ENCODE measurements at places on chromosomes 12 and 14.

DNA sequence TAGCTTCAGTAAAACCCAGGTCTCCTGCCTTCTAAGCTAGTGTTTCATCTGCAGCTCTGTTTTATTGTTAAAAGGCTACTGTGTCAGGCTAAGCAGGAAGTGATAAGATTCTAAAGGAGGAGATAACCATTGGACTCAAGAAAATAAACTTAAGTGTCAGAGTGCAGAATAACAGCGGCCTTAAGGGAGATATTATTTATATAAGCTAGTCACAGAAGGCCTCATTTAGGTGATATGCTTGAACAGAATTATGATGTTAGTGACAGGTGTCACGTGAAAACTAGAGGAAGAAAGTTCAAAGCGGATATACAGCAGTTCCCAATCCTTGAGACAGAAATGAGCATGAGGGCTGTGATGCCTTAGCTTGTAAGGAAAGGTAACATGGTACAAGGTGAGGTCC, 373.4 kb downstream of the FOXG1 start:
- no peak for DNase-seq

DNA sequence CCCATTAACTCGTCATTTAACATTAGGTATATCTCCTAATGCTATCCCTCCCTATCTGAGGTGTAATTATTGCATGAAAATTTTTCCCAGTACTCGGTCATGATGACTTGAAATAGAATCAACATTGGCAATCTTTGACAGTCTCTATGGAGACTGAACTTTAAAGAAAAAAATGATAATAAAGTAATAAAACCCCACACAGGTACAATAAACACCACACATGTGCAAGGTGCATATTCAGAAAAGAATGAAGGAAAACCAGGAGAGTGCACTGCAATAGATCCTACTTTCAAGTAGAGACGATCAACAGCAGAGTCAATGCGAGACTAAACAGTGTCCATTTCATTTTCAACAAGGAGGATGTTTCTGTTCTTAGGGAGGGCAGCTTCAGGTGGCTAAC, 1253.8 kb upstream of the TMEM132C start:
- no peak for DNase-seq

DNA sequence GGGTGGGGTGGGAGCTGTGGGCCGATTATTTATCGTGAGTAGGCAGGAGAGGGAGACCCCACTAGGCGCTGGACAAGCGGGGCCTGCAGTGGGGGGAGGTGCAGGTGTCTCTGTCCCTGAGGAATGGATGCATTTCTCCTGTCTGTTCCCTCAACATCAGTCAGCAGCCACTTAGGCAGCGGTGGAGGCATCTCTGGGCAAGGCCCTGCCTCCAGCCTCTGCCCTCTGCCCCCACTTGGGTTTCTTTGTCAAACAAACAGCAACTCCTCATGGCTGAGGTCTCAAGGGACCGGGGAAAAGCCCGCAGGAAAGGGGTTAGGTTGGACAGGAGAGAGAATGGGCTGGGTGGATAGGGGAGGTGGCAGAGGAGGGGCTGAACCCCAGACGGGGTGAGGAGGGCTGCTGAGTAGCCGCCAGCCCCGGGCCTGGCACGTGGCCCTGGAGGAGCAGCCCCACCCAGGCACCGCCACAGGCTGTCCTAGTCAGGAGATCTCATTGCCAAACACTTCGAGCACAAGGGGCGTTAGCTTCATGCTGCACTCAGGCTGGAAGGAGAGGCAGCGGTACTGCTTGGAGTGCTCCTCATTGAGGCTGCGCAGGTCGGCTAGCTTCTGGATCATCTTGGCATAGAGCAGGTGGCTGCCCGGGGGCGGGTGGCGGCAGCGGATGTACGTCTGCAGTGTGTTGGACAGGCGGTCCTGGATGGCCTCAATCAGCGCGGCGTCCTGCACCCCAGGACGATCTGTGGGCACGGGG, 24.7 kb upstream of the HDAC7 start:
- no peak for DNase-seq

DNA sequence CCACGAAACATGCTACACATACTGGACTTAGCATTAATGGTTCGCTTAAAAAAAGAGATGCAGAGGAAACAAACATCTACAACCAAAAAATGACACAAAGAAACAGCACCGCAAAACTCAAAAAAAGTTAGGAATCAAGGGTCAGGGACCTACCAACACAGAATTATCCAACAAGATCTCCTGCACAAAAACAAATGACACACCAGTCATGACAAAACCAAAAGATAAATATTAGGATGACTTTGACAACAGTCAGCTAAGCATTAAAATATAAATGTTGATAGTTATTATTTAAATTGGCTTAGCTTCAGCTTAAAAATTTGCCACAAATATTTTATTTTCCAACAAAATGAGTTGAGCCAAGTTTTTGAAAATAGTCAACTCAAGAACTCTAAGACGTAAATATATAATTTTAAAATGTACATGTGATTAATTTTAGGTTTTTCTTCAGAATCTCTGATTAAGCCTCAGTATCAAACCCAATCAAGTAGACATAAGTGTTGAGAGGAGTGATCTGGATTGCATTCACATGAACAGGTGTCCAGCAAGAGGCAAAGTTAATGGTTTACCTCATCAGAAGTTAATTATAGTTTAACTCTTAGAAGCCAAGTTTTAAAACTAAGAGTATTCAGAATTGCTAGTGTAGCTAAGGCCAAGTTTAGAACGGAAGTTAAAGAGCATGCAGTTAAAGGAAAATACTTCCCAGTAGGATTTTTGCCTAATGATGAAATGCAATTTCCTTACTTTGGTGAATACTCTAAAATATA, 79.9 kb downstream of the HEATR5A start:
- DNase-seq = no peak

DNA sequence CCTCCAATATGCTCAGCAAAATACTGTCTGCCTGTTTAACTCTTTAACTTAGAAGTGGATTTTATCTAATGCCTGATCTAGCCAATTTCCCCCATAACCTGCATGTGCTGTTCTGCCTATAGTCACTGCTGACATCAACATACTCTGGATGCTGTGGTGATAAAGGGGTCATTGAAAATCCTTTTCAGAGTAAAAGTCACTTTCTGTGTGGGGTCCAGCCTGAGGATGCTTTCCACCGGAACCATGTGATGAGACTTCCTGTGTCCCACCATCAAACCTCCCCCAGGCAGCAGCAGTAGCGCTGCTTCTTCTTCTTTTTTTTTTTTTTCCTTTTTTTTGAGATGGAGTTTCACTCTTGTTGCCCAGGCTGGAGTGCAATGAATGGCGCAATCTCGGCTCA, 607.0 kb downstream of the BCL11B start:
- DNase-seq = no peak

GRCh38 chr12:6312529-6313325, 2.2 kb downstream of the PLEKHG6 start:
- DNase-seq = no peak

DNA sequence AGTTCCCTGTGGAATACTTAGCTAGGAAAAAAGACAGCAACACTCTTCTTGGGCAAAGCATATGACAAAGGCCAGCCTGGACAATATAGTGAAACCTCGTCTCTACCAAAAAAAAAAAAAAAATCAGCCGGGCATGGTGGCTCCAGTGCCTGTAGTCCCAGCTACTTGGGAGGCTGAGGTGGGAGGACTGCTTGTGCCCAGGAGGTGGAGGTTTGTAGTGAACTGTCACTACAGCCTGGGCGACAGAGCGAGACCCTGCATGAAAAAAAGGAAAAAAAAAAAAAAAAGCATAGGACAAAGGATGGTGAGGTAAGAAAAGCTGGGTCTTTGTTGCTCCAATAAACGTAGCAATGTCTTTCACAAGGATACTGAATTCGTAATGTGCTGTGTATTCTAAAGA, 1.1 kb downstream of the TXNDC16 start:
- DNase-seq = no peak

DNA sequence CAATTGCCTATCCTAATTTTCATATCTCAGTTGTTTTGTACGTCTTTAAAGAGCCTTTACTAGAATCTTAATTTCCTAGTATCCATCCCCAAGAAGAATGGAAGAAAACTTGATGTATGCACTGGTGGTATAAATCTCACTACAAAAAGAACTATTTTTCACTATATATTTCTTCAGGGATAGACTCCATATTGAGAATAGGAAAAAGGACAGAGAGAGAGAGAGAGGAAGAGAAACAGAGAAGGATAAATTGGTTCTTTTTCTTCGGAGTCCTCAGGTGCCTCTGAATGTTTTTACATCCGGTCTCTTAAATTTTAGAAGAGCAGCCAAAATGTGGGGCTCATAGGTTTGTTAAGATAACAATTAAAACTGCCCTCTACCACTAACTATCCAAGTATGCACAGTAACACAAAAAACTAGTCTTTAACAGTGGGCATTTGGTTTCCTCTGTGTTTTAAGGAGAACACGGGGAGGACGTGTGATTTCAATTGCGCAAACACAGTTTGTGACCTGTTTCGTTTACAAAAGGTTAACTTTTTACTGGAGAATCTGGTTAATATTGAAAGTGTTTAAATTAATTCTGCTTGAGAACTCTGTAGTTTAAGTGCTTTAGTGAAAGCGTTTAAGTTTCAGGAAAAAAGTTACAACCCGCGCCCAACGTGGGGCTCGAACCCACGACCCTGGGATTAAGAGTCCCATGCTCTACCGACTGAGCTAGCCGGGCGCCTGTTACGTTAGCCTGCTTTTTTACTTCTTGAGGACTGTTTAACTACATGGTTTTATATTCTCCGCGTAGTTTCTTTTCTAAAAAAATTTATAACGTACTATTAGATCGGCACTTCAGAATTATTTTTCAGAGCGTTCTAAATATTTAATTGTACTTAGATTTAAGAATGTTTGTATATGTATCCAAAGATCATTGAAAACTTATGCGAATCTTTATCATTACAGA, 5.1 kb upstream of the PSMA3 start:
- DNase-seq = peak; percentile 42

- DNase-seq = no peak
These were observed 22.0 kb upstream of the LEMD3 start for GRCh38 chr12:65147312-65147905.

DNA sequence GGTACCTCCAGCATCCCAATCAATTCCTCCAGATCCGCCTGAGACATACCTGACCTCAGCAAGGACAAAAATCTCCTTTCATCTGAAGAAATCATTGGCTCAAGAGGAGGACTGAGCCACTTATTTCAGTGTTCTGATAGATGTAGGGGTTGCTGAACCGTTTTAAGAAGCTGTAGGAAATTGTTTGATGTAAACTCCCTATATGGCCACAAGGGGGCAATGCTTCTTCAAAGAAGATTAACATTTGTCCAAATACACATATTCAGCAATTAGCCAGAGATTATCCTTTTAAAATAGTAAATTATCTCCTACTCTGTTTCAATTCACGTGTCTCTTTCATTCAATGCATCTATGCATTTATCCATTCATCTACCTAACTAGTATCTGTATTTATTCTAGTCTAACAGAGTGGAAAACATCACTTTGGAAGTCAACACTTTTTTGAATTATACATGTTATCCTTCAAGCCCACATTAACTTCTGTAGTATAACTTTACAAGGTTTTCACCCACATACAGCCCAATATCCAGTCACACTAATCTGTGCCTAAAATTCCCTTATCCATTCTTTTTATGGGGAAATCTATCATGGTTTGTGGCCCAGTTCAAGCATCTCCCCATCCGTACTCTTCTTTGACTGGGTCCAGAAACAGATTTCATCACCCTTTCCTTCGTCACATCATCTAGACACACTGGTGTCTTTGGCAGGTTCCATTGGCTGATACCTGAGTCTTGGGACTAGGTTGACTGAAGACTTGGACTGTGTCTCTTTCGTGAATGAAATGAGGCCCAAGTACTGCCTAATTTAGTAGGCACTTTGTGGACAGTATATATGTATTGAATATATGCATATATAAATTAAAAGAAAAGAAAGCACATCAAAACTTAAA, 411.0 kb upstream of the OR4E1 start:
- peak; percentile 26 for DNase-seq

DNA sequence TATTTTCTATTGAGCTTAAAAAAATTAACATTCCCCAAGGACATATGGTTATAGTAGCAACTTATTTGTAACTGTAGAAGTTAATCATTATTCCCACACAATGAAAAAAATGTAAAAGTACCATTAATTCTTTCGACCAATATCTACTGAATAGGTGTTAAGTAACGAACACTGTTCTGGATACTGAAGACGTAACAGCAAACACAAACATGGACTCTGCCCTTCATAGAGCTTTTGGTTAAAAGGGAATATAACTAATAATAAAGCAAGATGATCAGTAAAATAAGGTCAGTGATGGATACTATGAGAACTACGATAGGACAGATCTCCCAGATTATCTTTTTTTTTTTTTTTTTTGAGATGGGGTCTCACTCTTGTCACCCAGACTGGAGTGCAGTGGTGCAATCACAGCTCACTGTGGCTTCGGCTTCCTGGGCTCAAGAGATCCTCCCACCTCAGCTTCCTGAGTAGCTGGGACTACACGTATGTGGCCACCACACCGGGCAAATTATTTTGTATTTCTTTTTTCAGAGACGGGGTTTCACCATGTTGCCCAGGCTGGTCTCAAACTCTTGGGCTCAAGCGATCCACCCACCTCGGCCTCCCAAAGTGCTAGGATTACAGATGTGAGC, 93.9 kb downstream of the PAWR start:
- no peak for DNase-seq

- DNase-seq = no peak
These were observed 132.2 kb downstream of the ANO4 start for GRCh38 chr12:100926669-100927248.

DNA sequence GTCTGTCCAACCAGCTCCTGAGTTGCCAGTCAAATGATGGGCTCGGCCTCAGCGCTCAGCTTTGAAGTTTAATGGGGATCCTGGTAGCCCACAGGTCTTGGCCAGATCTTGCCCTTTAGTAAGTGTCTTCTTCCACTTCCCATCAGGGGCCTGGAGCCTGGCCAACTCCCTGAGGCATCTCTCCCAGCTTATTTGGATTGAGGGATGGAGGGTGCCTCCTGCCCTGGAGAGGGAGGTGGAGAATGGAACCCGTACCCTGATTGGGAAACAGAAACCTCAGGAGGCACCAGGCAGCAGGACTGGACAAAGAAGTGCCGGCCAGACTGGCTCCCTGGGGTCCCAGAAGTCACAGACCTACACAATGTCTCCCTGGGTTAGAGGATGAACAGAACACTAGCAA, 40.5 kb upstream of the LTBP2 start:
- DNase-seq = no peak

GRCh38 chr12:45914090-45914489, 76.3 kb downstream of the SCAF11 start:
- DNase-seq = no peak

GRCh38 chr14:104296388-104297312, 158.3 kb downstream of the KIF26A start:
- DNase-seq = no peak

DNA sequence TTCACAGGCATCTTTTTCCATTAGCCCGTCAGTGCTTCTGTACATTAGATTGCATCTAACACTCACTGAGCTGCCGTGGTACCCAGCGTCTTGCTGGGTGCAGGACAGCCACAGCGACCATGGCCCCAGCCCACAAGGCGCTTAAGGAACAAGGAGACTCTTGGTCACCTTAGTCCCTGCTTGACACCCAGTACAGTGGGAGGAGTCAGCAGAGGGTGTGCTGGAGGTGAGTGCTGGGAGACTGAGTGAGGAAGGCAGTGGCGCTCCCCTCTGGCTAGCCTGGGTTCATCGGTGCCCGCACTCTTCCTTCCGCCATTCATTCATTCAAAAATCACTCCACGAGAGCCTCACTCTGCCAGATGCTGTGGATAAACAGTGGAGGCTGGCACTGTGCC, 21.8 kb downstream of the FBLN5 start:
- no peak for DNase-seq
